ENCODE measurements at places on chromosomes 11 and 22.

DNA sequence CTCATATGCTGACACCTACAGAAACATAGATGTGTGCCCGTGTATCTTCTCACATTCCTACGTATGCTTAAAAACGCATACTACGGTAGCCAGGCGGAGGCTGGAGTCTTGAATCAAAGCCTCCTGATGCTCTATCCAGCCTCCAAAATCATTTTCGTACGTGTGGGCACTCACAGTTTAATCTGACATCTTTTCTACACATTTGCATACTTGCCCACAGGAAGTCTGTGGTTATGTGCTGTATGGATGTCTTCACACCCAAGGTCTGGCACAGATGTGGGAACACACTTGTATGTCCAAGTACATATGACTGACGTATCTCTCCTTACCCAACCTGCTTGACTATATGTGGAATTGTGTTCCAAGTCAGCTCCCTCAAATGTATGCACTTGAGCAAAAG lies 561.8 kb upstream of the CADM1 start:
- no peak for DNase-seq

- DNase-seq = no peak
These were observed 16.3 kb downstream of the EPS8L2 start for GRCh38 chr11:722346-722811.

GRCh38 chr22:30190574-30190973 lies 56.0 kb downstream of the LIF start:
- DNase-seq = no peak

DNA sequence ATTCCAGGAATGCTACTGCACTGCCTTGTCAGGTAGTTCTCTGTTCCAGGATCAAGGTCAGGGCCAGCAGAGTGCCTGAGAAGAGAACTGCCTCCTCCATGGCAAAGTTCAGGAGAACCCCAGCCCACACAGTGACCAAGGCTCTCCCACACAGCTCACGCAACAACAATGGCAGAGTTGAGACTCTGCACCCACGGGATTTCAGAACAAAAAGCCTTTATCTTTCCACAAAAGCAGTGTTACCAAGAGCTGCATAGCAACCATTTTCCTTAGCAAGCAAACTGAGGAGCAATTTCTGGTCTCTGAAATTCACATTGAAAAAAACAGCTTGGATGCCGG lies 11.1 kb downstream of the PLAAT3 start:
- DNase-seq = no peak

DNA sequence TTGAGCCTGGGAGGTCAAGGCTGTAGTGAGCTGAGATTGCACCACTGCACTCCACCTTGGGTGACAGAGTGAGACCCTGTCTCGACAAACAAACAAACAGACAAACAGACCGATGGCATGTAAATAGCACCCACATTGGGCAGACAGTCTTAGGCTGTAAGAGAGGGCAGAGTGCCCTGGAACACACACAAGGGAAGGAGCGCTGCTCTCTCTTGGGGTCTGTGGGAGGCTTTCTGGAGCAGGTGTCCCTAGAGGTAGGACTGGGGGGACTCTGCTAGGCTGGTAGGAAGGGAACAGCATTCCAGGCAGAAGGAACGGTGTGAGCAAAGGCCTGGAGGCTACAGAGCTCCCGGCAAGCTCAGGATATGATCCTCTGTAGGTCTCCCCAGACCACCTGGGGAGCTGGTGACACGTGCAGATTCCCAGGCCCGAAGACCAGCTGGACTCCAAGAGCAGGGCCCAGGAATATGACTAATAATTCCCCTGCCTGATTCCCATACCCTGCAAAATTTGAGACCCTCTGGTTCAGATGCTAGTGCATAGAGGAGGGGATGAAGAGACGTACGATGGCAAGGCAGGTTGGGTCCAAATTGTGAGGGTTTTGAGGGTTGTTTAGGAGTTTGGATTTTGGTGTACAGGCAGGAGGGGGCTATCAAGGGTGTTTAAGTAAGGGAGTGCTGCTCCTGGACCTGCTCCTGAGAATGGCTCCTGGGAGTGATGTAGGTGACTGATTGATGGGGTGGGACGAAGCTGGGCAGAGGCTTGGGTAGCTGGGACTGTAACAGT lies 11.6 kb downstream of the SMIM38 start:
- DNase-seq = no peak

- no peak for DNase-seq
These were observed 34.4 kb downstream of the BRD1 start for GRCh38 chr22:49793296-49793695.

DNA sequence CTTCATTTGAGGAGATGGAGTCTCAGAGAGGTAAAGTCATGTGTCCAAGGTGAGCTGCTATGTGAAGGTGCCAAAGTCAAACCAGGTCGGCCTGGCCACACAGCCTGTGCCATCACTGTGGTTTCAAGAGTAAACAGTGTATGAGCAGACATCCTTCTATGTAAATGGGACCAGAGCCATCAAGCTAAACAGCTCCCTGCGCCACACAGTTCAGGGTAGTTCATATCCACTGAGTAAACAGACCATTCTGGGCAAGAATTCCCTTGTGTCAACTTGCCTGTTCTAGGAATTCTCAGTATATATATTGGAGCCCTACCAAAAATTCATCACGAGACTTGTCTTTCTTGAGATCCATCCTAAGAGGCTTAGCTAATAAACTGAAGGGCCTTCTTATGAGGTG lies 77.5 kb downstream of the AMOTL1 start:
- DNase-seq = no peak

All from stimulated activated CD4-positive, alpha-beta T cell treated with anti-CD3 and anti-CD28 coated beads, TNF-alpha, amount 100 ng/mL, for 1 hour (primary cell).